ENCODE measurements at places on chromosomes 11 and 22.

DNA sequence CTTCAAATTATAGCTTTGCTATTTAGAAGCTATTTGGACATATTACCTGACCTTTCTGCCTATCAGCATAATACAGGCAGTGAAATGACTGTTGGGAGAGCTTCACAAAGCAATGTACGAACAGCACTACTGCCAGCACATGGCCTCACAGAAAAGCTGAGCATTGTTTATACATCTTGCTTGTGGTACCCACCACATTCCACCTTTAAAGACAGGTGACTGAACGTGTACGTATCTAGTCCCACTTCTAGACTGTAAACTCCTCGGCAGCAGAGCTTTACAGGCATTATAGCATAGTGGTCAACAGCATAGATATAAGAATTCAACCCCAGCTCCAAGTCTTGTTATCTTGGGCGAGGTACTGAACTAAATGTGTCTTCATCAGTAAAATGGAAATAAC lies 1.6 kb downstream of the JOSD1 start:
- no peak for DNase-seq

GRCh38 chr11:92131289-92131865 lies 93.2 kb upstream of the FAT3 start:
- peak; percentile 65 for DNase-seq

GRCh38 chr11:63239254-63239653 lies 4.1 kb downstream of the SLC22A25 start:
- no peak for DNase-seq

DNA sequence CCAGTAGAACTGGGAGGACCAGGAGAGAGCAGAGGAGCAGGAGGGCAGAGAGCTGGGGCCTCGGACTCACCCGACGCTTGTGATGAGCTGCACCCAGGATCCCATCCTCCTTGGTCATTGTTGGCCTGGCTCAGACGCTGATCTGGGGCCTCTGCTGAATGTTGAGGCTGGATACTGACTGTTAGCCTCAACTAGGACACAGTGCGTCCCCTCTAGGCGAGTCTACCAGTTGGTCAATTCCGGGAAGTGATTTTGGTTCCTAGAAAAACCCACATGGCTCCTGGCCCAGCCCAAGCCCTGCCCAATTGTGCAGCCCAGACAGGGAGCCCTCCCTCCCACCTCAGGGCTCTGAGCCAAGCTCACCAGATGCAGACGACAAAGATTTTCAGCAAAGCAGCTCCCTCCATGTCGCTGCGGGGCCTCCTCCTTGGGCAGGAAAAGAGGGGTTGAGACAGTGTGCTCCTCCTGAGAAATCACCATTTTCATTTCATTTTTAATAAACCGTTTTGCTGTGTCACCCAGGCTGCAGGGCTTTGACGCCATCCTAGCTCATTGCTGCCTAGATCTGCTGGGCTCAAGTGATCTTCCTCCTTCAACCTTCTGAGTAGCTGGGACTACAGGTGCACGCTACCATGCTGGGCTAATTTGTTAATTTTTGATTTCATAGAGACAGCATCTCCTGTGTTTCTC lies at the start of gene APOL4:
Gene APOL4, minus strand, starts transcription at position 180 of the 690 bp plus-strand sequence. Its CDS starts 75 bp downstream, at position 105.
- DNase-seq, result no peak

- no peak for DNase-seq
These were observed 86.2 kb downstream of the TSPAN18 start for GRCh38 chr11:44812971-44813370.

GRCh38 chr11:120917559-120918239 lies 106.2 kb upstream of the TBCEL start:
- no peak for DNase-seq

DNA sequence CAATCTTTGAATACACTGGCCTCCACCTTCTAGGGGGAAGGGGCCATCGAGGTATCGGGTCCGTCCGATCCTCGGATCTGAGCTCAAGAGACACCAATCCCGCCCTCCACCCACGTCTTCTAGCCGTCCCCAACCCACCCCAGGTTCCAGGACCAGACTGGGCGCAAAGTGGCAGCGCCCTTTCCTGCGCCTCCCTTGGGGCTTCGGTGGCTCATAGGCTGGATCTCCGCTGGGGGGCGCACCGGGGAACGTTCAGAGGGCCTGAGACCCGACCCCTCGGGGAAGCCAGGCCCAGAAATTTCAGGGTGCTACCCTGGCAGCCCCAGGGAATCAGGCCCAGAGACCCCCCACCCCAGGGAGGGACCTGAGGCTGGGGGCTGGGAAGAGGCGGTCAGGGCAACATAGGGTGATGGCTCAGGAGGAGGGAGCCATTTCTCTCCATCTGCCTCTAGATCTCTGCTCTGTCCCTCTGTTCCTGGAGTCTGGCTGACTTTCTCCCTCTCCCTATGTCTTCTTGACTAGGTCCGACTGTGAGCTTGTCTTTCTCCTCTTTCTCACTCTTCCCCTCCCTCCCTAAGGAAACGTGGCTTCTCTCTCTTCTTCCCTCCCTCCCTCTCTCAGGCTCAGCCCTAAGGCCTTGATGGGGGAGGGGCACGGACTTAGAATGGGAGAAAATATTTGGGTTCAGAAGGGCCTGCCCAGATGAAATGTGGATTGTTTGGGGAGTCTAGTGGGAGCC lies 1.1 kb downstream of the CREB3L1 start:
- peak; percentile 83 for DNase-seq

- DNase-seq, result no peak
These were observed 34.2 kb upstream of the FTH1 start for GRCh38 chr11:62001450-62002191.

GRCh38 chr22:16831257-16831656 lies 6.0 kb upstream of the XKR3 start:
- no peak for DNase-seq

DNA sequence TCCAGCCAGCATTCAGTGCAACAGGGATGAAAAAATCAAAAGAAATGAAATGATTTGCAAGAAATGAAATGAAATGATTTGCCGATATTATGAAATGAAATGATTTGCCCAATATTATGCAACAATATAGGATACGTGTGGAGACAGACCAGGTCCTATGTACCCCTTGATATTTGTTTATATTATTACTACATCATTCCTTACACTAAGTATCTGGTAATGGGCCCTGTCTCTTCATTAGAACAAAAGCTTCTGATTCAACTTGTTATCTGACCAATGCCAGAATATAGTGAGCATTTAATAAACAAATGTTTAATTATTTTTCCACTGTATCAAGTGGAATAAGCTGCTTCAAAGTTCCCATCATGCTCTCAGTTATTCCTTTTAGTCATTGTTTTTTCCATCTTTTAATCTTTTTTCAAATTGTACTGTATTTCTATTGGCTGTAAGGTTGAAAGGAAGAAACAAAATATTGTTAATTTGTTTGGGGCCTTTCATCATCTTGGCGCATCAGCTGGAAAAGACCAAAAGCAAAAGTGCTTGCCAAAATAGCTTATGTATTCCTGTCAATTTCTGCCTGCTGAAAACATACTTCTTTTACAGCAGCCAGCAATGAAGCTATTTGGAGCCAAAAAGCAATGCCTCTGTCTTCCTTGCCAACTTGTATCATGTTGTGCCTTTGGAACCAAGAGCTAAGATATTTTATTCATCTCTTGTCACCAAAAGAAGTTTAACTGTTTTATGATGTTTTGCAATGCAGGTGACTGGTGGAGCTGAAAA lies 2314.9 kb downstream of the LRRC4C start:
- no peak for DNase-seq

DNA sequence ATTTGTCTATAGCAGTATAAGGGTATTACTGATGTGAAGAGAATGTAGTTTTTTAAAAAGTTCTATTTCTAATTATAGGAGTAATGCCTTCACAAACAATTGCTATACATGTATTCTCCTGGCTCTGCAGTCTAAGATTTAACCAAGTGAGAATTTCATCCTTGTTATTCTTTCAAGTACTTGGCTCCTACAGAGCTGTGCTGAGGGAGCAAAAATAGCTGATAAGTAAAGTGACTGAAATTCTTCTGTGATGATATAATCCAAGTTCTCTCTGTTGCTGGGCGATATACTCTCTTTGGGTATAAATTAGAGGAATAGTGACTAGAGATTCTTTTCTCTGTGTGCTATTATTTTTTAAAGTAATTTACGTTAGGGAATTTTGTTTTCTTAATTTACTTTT lies 68.0 kb downstream of the PGR start:
- no peak for DNase-seq

- DNase-seq, result peak; percentile 52
These were observed 3.5 kb downstream of the LRRC56 start for GRCh38 chr11:540583-541432.

GRCh38 chr11:93279851-93280347 lies 50.6 kb upstream of the DEUP1 start:
- no peak for DNase-seq

GRCh38 chr22:44837481-44837880 lies 85.1 kb downstream of the ARHGAP8 start:
- peak; percentile 43 for DNase-seq
